ENCODE measurements at places on chromosomes 16 and 17.
A peak's percentile ranks its signal among the peaks of the same experiment; 100 is the strongest.

GRCh38 chr16:55991843-55992242 is 116.7 kb upstream of the CES5A start:
- H3K4me1 ChIP-seq: no peaks in the 10 kb centered on the region
- H3K4me3 ChIP-seq: no peak overlapping the region
- DNase-seq: no peak
- no peaks in the 10 kb centered on the region for H3K36me3 ChIP-seq
- H3K27me3 ChIP-seq: peaks cover under 1% of the 10 kb centered on the region
- no peak overlapping the region for H3K27ac ChIP-seq

- H3K27me3 ChIP-seq: peaks cover 53% of the 10 kb centered on the region
- H3K36me3 ChIP-seq: no peaks in the 10 kb centered on the region
- DNase-seq: no peak
- H3K27ac ChIP-seq: no peak overlapping the region
- no peak overlapping the region for H3K4me3 ChIP-seq
- H3K4me1 ChIP-seq: no peaks in the 10 kb centered on the region
Measured at GRCh38 chr16:84914273-84914672, 94.5 kb downstream of the CRISPLD2 start.

- H3K27me3 ChIP-seq: no peaks in the 10 kb centered on the region
- H3K4me1 ChIP-seq: peaks cover 48% of the 10 kb centered on the region
- peak overlapping the region; percentile 94 for H3K27ac ChIP-seq
- H3K36me3 ChIP-seq: no peaks in the 10 kb centered on the region
- no peak for DNase-seq
- H3K4me3 ChIP-seq: peak overlapping the region; percentile 84
Measured at GRCh38 chr16:21598206-21598605, 1.2 kb upstream of the METTL9 start.

DNA sequence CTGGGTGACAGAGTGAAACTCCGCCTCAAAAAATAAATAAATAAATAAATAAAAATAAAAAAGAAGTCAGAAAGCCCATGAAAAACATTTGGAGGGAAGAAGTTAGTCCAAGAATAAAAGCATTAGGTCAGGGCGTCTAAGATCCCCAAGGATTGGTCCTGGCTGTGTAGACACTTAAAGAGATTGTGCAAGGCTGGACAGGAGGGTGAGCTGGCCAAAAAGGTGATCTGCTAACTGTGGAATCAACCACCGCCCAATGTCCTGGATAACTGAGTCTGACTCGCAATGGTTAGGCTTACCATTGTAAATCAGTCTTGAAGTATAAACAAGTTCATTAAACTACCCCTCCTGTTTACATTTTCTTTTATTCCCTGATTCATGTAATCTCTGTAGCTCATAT is 8.8 kb upstream of the ABCA8 start:
- DNase-seq: no peak
- no peaks in the 10 kb centered on the region for H3K36me3 ChIP-seq
- no peak overlapping the region for H3K27ac ChIP-seq
- H3K27me3 ChIP-seq: no peaks in the 10 kb centered on the region

DNA sequence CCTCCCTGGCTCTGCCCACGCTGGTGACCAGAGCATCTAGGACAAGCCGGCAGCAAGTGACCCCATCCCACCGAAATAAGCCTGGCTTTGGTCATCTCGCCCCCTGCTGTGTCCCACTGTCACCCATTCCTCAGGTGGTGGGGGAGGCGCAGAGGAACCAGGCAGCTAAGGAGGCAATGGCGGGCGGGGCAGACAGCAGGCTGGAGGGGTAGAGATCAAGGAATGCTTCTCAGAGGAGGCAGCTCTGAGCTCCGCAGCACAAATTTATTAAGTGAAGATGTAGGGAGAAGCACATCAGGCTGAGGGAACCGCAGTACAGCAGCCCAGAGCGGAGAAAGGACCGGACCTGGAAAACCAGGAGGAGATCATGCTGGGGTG is 7.5 kb upstream of the KREMEN2 start:
- DNase-seq: no peak
- H3K4me3 ChIP-seq: no peak overlapping the region
- no peaks in the 10 kb centered on the region for H3K36me3 ChIP-seq
- H3K27me3 ChIP-seq: peaks cover 21% of the 10 kb centered on the region
- no peak overlapping the region for H3K27ac ChIP-seq

- no peak overlapping the region for H3K27ac ChIP-seq
- H3K36me3 ChIP-seq: peaks cover 1% of the 10 kb centered on the region
- H3K4me1 ChIP-seq: peaks cover 7% of the 10 kb centered on the region
- H3K27me3 ChIP-seq: peaks cover 37% of the 10 kb centered on the region
Measured at GRCh38 chr17:62626719-62627218, 701 bp upstream of the MRC2 start.

GRCh38 chr17:8465759-8466158 is 30.1 kb downstream of the NDEL1 start:
- no peak overlapping the region for H3K27ac ChIP-seq
- peaks cover 25% of the 10 kb centered on the region for H3K36me3 ChIP-seq
- no peaks in the 10 kb centered on the region for H3K4me1 ChIP-seq
- no peak overlapping the region for H3K4me3 ChIP-seq

GRCh38 chr16:46555951-46556350 is 65.2 kb downstream of the SHCBP1 start:
- no peak for DNase-seq
- no peak overlapping the region for H3K4me3 ChIP-seq
- no peaks in the 10 kb centered on the region for H3K4me1 ChIP-seq

DNA sequence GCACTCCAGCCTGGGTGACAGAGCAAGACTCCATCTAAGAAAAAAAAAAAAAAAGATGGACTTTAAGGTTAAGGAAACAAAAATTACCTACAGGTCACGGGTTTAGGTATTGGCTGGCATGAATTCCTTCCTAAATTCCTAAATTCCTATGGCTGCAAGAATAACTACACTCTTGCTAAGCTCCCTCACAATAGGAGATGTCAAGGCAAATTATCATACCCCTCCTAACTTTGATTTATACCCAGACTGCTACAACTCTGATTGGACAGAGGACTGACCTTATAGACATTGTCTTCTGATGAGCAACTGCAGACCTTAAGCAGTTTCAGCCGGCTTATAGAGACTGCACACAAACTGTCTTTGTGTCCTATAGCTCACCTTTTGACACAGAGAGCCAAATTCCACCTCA is 25.1 kb upstream of the TMC7 start:
- peaks cover 16% of the 10 kb centered on the region for H3K27me3 ChIP-seq
- DNase-seq: no peak
- peaks cover 5% of the 10 kb centered on the region for H3K4me1 ChIP-seq
- no peaks in the 10 kb centered on the region for H3K36me3 ChIP-seq
- H3K27ac ChIP-seq: no peak overlapping the region

DNA sequence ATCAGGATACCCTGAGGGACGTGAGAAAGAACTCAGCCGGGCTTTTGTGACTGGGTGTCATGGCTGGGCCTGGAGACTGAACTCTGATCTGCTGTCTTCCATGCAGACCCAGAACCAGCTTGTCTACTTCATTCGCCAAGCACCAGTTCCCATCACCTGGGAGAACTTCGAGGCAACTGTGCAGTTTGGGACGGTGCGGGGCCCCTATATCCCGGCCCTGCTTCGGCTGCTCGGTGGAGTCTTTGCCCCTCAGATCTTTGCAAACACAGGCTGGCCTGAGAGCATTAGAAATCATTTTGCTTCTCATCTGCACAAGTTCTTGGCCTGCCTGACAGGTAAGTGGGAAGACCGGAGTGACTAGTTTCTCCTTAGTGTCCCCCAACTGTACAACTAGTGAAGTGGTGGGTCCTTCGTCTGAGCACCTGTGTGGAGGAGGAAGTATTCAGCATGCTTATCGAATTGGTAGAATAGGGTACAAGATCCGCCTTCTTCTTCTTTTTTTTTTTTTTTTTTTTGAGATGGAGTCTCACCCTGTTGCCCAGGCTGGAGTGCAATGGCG is 15.5 kb downstream of the DNAH2 start:
- peaks cover 41% of the 10 kb centered on the region for H3K27me3 ChIP-seq
- no peak overlapping the region for H3K27ac ChIP-seq
- no peaks in the 10 kb centered on the region for H3K36me3 ChIP-seq
- no peaks in the 10 kb centered on the region for H3K4me1 ChIP-seq

GRCh38 chr16:84144209-84144858 is 643 bp downstream of the HSDL1 start:
- peaks cover 19% of the 10 kb centered on the region for H3K4me1 ChIP-seq
- H3K27me3 ChIP-seq: peaks cover 9% of the 10 kb centered on the region
- peak overlapping the region; percentile 90 for H3K4me3 ChIP-seq
- peak; percentile 70 for DNase-seq
- peak overlapping the region; percentile 86 for H3K27ac ChIP-seq
- peaks cover 3% of the 10 kb centered on the region for H3K36me3 ChIP-seq
